ENCODE measurements at places on chromosomes 1 and 21.

DNA sequence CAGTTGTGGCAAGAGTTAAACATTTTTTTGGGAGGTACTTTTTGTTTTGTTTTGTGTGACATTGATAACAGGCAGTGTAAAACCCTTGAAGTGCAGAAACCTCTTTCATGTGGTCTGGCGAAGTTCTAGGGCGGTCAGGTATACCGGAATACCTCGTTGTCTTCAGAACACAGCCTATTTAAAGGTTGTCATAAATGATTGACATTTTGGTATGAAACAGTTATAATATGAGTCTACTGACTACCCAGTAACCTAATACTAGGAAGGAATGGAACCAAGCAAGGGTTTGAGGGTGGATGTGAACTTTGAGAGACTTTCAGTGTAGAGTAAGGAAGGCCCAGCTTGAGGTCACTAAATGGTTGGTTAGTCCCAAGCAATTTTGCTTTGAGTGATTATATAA lies 40.5 kb downstream of the PATJ start:
- DNase-seq: no peak

- DNase-seq: peak; percentile 90
Measured at GRCh38 chr21:38913120-38913892, 107.6 kb downstream of the ETS2 start.

- no peak for DNase-seq
Measured at GRCh38 chr1:235015291-235015985, 113.2 kb downstream of the TOMM20 start.

GRCh38 chr1:5845376-5845775 lies 146.8 kb downstream of the NPHP4 start:
- peak; percentile 7 for DNase-seq

DNA sequence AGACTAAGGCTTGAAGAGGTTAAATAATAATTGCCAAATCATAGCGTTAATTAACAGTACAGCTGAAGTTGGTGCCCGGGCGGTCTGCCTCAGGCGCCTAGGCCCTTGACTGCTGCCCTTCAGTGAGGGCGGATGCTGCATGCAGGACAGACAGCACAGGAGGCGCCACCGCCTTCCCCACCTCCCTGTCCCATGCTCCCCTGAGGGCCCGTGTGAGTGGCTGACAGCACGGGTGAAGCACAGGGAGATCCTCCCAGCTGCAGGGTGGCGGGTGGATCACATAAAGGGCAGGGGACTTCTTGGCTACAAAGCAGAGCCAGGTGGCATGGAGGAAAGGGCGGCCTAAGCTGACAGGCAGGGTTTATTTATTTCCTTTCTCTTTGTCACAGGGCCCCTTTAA lies 49.1 kb downstream of the DDX20 start:
- DNase-seq: no peak

- peak; percentile 87 for DNase-seq
Measured at GRCh38 chr1:219329578-219329977, 155.9 kb downstream of the LYPLAL1 start.
